ENCODE measurements at places on chromosomes 4 and X.
A peak's percentile ranks its signal among the peaks of the same experiment; 100 is the strongest.

DNA sequence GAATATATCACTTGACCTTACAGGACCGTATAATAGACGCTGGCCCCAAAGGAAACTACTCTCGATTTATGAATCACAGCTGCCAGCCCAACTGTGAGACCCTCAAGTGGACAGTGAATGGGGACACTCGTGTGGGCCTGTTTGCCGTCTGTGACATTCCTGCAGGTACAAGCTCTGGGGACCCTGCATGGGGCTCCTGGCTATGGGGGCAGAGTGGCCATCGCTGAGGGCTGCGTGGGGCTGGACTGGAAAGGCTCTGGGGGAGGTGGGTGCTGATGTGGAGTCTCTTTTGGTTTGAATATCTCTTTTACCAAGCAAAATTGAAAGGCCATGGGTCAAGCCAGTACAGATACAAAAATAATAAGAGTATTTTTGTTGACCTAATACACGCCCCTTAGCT is 33.9 kb downstream of the NELFA start:
- no peak for DNase-seq

- no peak for DNase-seq
These were observed 99.5 kb downstream of the EFHC2 start for GRCh38 chrX:44244008-44244407.

- DNase-seq, result no peak
These were observed 36.6 kb downstream of the RASSF6 start for GRCh38 chr4:73583666-73584065.

DNA sequence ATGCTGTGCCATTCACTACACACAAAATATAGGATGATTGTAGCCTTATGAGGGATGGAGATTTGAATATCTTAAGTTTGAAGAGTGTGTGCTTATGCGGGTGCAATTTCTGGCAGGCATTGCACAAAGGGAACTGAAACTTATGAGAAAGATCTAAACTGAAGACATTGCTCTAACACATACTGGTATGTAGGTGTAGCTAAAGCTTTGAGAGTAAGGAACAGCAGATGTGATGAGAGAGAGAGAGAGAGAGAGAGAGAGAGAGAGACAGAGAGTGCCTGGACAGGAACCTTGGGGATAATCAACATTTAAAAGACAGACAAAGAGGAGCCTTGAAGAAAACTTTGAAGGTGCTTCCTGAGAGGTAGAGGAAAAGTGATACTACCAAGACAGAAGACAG is 379.7 kb downstream of the SPRY1 start:
- no peak for DNase-seq

DNA sequence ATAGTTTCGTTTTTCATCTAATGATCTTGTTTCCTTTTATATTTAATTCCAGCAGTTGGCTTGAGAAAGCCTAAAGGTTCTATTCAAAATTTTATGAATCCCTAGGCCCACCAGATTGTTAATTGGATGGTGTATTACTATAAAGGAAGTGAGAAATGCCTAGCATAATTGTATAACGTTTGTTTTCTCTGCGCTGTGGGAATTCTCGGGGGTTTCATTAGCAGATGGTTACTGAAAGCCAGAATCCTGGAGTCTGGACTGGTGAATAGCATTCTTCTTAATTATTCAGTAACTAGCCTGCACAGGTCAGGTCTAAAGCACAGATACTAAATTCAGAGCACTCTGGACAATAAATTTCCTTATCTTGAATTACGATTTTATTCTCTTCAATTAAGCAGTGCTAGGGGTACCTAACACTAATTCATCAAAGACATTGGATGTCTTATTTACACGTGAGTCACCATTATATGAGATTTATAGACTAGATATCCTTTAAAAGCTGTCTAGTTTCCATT is 459.4 kb downstream of the DTHD1 start:
- DNase-seq, result no peak

- DNase-seq, result peak; percentile 61
These were observed 35.3 kb downstream of the NBDY start for GRCh38 chrX:56764153-56764974.

DNA sequence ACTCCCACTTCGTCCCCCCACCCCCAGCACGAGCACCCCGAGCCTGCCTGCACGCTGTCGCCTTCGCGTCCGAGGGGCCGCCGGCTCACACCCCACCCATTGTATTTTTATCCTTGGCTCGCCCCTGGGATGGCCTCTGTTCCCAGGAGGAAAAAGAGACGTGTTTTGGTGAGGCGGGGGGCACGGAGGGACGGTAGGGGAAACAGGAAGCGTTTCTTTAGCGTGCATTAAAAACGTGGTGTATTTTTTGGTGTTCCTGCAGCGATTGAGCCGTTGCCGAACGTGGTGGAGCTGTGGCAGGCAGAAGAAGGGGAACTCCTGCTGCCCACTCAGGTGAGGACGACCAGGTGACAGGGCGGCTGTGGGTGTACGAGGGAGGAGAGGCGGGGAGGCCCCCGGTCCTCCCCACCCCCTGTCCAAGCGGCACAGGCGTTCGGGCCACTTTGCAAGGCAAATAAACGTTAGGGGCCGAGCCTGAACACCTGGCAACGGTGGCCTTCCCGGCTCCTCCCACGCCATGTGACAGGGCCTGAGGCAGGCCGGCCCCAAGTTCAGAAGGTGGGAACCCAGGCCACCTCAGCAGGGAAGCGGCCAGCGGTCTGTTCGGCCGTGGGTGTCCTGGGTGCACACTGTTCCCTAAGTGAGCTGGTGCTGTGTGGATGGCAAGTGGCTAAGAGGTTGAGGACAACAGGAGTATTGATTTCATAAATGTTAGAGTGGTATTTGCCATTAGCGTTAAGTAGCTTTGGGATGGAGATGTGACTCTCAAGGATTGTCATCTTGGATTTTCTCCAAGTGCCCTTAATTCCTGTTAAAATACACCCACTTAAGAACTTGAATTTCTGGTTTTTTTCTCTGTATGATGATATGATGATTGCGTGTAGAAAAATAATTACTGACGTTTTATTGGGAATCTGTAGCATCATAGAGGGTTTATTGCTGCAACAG is 1.1 kb downstream of the TMEM131L start:
- DNase-seq, result peak; percentile 94

GRCh38 chr4:171590716-171591115 is 222.5 kb upstream of the GALNTL6 start:
- DNase-seq, result no peak

DNA sequence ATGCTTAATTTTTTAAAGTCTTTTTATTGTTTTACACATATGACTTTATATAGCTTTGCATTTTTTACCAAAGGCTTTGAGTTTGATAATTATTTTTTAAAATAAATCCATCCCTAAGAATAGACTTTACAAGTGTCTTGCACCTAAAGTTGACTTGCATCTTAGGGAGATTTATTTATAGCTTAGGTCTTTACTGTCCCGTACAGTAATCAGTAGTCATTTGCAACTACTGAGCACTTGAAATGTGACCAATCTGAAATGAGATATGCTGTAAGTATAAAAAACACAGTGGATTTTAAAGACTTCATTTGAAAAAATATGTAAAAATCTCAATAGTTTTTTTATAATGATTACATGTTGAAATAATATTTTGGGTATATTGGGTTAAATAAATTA is 19.2 kb downstream of the TBC1D1 start:
- DNase-seq, result no peak

DNA sequence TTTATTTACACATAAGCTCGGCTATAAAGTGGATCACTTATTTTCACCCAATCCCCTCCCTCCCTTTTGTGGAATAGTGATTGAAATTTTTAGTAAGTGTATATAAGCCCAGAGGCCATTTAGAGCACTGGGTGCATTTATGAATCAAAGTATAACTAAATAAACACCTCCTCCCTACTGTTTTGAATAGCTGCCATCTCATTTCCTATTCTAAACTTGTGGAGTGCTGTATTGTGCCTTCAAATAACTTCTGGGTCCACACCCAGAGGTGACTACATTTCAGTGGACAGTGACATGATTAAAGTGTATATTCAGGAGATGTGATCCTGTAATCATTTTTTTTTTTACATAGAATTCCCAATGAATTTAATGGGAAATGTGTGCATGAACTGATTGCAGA is 104.9 kb downstream of the TEX13C start:
- DNase-seq, result no peak

GRCh38 chr4:46586566-46586965 is 196.6 kb upstream of the GABRA2 start:
- no peak for DNase-seq

- peak; percentile 77 for DNase-seq
These were observed 616 bp downstream of the WDR1 start for GRCh38 chr4:10115797-10116568.

DNA sequence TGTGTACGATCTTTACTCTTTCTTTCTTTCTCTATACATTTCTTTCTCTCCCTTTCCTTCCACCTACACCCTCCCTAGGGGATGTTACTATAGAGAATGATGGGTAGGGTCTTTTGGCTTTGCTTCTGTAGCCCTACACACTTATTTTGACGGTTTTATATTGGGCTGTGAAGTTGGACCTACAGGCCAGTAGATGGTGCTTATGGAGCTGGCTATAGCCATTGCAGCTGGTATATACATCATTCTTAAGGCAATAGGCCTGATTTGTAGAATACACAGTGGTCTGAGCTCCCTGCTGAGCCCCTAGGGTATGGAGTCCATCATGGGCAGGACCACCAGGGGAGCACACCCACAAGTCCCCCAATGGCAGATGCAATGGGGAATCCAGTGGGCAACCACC is 1869.7 kb downstream of the STIM2 start:
- DNase-seq, result no peak

GRCh38 chr4:577499-578450 is 1.7 kb upstream of the TMEM271 start:
- DNase-seq, result no peak

- no peak for DNase-seq
These were observed 113.8 kb upstream of the RBPJ start for GRCh38 chr4:26206999-26207398.

DNA sequence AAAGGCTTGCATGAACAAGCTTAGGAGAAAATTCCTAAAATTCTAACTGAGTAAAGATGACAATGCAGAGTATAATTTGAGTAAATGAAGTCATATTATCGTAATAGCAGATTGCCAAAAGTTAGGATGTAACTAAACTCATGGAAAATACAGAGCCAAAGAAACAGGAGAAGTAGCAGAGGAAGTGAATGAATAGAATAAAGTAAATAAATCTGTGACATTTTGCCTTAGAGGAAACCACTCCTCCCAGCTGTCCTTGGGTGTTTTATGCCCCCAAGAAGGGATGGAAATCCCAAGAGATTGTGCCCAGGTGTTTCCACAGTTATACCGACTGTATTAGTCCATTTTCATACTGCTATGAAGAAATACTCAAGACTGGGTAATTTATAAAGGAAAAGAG is 1.9 kb upstream of the BMX start:
- no peak for DNase-seq

DNA sequence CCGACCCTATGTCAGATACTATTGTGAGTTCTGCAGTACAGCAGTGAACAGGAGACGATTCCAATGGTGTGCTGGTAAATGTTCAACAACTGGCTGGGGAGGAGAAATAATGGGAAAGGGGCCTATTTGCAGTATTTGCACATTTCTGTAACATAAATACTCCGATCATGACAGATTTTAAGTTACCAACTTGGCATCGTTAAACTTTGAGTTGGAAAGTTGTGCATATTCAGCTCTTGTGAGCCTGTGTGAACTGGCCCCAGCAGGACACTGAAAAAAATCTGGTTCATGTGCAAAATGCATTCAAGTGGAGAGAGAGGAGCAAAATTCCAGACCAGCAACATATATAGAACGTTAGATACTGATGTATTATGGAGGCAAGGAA is 175.0 kb downstream of the MAPK10 start:
- DNase-seq, result no peak

DNA sequence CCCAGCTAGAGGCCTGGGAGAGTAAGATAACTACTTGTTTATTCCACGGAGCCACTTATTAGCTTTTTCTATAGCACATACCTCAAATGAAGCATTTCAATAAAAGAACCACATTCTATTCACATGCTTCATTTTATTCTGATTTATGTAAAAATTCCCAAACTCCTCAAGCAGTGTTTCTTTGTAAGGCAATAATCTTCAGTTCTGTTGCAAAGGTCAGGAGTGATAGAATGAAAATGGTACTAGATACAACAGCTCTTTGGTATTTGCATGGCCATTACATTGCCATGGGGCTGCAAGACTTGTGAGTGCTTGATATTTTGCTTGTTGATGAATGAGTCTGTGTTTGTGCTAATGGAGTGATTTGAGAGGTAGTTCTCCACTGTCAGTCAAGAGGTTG is 39.4 kb downstream of the AR start:
- no peak for DNase-seq

DNA sequence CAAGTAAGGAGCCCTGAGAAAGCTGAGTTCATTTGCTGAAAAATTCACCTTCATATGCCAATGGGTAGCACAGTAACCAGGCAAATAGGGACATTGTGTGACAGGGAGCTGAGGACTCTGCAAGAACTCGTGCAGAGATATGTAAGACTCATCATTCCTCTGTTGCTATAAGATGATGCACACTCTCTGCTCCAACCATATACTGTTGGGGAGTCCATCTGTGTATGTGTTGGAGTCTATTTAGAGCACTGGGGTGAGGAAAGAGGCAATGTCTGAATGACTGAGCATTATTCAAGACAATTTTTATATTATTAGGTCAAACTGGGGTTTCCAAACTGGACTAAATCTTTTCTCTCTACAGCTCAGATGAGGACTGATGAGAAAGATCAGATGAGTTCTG is 100.4 kb downstream of the QRFPR start:
- DNase-seq, result no peak

- no peak for DNase-seq
These were observed 690.2 kb downstream of the FAT4 start for GRCh38 chr4:126004941-126005340.

GRCh38 chr4:36226430-36227227 is 17.7 kb downstream of the ARAP2 start:
- no peak for DNase-seq

DNA sequence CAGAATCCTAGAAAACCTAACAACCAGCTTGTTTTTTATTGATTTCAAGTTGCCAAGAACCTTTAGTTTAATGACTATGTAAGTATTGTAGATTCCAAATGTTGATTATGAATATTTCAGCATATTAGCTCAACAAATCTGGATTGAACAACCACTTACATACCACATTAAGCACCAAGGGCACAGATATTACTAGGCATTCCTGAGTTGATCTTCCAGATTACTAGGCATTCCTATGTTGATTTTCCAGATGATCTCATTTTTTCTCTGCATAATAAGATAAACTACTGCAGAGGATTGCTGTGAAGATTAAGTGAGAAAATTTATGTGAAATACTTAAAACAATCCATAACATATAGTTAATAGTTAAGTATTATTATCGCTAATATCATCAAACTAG is 17.4 kb upstream of the DCAF8L1 start:
- no peak for DNase-seq

GRCh38 chrX:112058255-112058654 is 24.3 kb downstream of the TRPC5 start:
- no peak for DNase-seq

DNA sequence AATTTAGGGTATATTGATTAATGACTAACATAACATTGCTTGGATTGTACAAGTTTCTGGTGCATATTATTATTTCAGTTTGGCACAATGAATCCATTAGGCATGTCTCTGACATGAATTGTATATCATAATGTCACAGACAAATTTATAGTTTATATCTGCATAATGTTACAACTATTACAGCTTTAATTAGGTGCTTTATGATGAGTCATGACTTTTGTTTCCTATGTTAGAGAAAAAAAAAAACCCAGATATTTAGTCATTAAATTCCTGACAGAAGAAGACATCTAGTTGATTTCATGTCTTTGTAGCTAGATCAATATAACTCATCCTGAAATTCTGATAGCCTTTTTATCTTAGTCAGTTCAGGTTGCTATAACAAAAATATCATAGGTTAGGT is 385.7 kb upstream of the EPHA5 start:
- DNase-seq, result no peak

GRCh38 chrX:12007881-12008280 is 130.4 kb upstream of the FRMPD4 start:
- no peak for DNase-seq
